ENCODE measurements at places on chromosomes 5 and 9.
A peak's percentile ranks its signal among the peaks of the same experiment; 100 is the strongest.

DNA sequence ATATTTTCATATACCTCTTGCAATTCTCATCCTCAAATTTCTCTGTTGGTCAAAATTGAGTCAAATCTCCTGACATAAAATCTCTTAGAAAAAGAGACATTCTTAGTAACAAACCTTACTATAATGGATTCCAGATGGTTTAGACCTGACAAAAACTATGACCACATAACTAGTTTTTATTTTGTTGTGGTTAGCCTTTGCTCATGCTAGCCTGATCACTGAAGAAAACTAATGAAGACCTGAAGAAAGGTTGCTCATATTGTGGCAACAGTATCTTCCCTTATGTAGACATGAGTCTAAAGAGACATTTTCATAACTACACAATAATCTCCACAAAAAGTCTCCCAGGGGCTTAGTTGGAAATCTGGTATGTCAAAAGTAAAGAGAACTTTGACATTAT, 274.1 kb upstream of the TMEM161B start:
- DNase-seq, result no peak

DNA sequence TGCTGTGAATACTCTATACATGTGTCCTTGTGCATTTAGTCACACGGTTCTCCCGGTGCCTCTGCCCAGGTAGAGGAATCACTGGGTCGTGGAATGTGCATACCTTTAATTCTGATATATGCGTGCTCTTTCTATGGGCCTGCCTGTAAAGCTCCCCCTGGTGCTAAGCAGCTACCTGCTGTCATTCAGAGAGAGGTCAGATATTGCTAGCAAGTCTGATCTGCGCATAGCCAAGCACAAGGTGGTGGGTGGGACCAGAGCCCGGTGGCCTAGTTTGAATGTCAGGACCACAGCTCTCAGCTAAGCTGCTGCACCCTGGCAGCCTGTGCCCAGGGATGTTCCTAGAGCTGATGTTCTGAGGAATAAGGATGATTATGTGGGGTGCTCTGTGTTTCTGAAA, 33.4 kb downstream of the TJP2 start:
- DNase-seq, result peak; percentile 69

- DNase-seq, result no peak
These were observed 12.0 kb downstream of the NDST1 start for GRCh38 chr5:150519978-150520377.

- DNase-seq, result peak; percentile 90
These were observed 54.1 kb downstream of the DUSP1 start for GRCh38 chr5:172716796-172717313.

- DNase-seq, result peak; percentile 99
These were observed 665 bp upstream of the LVRN start for GRCh38 chr5:115961381-115962238.

- DNase-seq, result no peak
These were observed 26.2 kb upstream of the ACOT12 start for GRCh38 chr5:81420039-81420667.

GRCh38 chr5:90709323-90710155, 150.9 kb downstream of the ADGRV1 start:
- peak; percentile 62 for DNase-seq

DNA sequence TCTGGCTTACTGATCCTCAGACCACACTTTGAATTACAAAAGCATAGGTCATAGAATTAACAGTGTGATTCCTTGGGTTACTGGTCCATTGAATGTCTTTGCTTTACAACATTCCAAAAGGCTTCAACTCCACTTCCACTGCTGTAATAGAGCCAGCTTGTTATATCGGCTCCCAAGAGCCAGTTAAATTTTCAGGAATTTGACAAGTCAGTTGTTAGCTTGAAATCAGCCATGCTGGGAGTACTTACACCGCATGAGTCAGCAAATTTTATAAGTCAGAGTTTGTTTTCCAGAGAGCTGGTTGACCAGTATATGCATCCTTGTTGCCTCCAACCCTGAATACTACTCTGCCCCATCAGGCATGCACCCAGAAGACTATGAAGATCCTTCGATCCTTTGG, 73.1 kb downstream of the FOXB2 start:
- no peak for DNase-seq

DNA sequence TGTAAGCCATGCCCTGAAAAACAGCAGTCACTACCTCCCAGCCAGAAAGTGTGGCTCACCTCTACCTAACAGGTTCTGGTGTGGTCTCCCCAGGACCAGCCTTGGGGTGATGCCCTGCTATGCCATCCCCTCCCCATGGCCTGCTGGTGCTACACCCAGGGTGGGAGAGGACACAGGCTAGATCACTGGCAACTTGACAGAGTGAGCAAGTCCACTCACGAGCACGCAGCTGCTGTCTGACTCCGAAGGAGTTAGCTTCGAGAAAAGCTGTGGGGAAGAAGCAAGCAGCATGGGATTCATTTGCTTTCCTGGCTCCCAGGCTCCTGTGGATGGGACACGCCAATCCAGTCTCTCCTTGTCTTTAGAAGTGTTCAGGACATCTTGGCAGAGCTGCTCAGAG, 102.2 kb downstream of the COL5A1 start:
- no peak for DNase-seq

DNA sequence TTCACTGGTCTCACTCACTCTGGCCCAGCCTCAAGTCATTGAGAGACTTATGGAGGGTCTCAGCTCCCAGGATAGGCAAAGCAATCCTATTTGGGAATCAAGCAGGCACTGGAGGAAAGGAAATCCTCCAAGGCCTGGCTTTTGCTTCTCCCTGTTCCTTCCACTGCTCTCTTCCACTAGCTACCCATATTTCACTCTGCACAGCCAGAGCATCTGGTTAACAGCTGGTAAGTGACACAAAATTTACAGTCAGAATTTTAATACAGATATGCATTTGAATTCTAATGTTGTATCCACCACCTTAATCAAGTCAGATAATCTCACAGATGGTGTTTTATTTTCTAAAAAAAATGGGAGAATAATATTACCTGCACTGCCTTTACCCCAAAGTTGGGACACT, 868 bp upstream of the C1QTNF2 start:
- no peak for DNase-seq

DNA sequence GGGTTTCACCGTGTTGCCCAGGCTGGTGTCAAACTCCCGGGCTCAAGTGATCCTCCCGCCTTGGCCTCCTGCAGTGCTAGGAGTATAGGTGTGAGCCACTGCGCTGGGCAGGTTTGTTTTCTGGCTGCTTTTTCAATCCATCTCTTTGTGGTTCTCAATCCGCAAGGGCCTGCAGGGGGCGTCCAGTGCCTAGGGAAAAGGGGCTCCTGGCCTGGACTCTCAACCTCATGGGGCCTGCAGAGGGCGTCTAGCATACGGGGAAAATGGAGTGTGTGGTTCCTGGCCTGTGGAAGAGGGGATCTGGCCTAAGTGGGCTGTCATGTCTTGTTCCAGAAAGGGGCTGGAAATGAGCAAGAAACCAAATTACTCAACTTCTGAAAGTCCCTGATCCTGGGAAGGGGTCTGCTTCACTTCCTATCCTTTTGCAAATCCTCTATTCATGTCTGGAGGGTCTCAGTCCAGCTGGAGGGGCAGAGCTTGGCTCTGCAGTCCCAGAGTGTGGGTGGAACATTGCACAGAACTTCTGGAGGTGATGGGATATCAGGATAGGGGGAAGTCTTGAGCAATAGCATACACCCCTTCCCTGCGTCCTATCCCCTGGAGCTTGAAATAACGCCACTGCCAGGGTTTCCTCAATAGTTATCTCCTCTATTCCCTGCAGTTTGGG, 12.7 kb upstream of the CCL27 start:
- peak; percentile 79 for DNase-seq

DNA sequence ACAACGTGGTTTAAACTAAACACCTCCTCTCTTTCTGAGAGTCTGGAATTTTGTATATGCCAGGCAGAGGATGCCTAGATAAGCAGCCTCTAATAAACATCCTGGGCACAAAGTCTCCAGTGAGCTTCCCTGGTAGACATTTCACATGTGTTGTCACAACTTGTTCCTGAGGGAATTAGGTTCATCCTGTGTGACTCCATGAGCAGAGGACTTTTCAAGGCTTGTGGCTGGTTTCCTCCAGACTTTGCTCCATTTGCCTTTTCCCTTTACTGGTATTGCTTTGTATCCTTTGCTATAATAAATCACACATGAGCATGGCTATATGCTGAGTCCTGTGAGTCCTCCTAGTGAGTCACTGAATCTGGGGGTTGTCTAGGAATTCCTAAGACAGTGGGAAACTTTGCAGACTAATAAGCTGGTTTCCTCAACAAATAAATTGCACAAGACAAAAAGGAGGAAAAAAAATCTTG, 77.4 kb downstream of the NR2F1-AS1 start:
- DNase-seq, result no peak

DNA sequence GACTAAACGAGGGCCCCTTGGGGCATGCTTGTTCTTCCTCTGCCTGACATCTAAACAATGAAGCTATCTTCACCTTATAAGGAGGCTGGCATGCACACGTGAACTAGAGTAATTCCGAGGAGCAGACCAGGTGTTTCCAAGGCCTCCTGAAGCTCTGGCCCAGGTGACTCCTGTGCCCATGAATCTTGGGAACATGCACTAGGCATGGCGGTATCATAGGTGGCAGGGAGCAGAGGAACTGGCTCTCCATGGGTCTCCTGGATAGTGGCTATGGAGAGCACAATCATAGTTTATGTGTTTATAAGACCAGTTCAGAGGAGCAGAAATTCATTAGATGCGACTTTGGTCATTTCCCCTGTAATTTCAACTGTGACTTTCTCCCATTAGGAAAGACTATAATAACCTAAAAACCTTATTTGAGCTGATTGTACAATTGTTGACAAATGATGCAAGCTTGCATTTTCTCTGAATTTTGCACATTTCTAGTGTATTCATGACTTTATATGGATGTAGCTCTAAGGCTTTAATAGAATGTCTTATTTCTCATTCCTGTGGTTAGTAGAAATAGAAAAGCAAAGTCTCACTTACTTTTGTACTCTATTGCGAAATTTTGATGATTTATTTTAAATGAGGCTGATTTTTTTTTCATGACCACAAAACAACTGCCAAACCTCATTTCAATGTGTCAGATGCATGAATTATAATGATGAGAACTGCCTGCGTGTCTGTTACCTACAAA, 135.3 kb upstream of the RPS23 start:
- no peak for DNase-seq

GRCh38 chr9:85431339-85432102, 310.2 kb downstream of the AGTPBP1 start:
- DNase-seq, result no peak

DNA sequence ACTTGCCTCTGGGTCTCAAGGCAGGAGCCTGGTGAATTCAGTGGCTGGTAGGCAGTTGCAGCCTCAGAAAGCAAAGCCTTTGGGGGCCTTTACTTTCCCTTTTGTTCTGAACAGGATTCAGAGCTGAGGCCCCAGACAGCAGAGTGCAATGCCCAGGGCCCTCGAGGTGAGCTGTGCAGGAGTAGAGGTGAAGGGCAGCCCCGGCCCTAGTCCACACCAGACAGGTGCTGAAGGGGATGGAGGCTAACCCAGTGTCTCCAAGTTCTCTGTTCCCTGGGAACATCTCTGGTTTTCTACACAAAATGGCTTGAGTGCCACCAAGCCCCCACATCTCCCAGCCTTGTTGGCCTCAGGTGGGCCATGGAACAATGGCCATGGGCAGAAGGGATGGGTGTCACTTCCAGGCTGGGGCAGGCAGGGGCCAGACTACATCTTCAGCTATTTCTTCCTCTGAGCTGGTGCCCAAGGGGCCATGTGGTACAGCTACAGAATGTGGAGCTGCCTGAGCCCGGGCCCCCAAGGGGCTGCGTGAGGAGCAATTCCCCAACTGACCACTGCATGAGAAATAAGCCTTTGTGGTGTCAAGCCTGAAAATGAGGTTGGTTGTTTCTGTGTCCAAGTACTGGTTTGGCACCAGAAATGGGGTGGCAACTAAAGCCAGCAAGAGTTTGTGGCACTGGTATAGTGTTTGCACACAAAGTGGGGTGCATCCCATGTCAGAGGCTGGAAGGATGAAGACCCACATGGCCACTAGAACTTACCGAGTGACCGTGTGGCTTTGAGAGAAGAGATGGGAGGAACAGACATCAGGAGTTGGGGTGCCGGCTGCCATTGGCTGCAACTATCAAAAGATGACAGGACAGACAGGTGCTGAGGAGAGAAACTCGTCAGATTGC, 57.8 kb downstream of the BARX1 start:
- no peak for DNase-seq

- DNase-seq, result no peak
These were observed 81.0 kb upstream of the SLC25A51 start for GRCh38 chr9:37984672-37985611.

DNA sequence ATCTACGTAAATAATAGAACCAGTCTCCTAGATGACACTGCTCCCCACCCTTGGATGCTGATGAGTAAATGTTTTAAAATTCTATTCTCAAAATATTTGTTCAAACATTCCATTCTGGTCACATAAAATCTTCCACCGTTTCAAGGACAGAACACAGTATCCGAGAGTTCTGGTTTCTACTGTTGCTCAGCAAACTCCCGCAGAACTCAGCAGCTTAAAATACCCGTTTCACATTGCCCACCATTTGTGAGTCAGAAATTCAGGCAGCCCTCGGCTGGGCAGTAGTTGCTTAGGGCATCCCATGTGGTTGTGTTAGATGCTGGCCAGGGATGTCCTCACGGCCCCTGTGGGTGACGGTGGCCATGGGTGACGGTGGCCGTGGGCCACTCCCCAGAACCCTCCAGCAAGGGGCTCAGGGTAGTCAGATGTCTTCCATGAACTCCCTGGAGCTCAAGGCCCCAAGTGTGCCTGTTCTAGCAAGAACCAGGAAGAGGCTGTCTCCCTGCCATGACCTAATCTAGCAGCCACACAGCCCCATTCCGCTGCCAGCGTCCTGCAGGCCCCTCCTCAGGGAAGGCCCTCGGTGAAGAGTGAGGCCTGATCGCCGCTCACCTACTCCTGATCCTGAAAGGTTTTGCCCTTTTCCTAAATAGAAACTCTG, 17.4 kb downstream of the MGAT1 start:
- peak; percentile 66 for DNase-seq

DNA sequence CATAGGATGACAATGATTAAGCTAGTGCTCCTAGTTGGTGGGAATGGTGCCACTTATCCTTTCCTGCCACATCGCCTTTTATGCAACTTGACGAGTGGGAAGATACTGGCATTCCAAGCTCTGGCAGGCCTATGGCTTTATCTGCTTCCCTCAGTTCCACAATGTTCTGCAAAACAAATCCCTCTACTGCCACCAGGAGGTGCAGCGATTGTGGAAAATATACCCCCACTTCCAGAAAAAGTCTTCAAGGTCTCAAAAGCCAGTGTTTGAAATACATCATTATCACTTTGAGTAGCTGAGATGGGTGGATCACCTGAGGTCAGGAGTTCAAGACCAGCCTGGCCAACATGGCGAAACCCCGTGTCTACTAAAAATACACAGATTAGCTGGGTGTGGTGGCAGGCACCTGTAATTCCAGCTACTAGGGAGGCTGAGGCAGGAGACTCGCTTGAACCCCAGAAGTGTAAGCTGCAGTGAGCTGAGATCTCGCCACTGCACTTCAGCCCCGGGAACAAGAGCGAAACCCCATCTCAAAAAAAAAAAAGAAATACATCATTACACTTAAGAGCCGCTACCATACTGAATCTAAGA, 3.4 kb downstream of the CLINT1 start:
- peak; percentile 58 for DNase-seq

DNA sequence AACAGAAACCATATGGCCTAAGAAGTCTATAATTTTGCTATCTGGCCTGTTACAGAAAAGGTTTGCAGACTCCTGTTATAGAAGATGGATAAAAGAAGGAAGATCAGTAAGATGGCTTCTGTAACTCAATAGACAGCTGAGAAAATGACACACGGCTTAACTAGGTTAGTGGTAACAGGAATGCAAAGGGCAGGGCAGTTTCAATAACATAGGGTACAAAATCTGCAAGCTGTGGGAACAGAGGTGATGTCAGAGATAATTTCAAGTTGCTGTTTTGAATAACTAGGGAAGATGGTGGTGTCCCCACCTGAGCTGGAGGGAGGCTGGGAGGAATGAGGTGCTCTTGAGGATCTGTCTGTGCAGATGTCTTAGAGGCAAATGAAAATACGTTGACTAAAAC, 106.5 kb downstream of the GLIS3 start:
- no peak for DNase-seq

All from trophoblast cell (in vitro differentiated cells and primary cell).